ENCODE measurements at places on chromosomes 4 and X.

DNA sequence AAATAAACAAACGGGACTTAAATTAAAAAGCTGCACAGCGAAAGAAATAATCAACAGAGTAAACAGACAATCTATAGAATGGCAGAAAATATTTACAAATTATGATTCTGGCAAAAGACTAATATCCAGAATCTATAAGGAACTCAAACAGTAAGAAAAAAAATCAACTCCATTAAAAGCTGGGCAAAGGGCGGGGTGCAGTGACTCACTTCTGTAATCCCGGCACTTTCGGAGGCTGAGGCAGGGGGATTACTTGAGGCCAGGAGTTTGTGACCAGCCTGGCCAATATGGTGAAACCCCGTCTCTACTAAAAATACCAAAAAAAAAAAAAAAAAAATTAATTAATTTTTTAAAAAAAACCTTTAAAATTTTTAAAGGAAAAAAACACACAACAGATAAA is 109.0 kb downstream of the ATP11C start:
- no peak for DNase-seq

GRCh38 chr4:3190549-3190948 is 58.4 kb upstream of the MSANTD1 start:
- DNase-seq = no peak

- no peak for DNase-seq
Measured at GRCh38 chr4:133513901-133514300, 364.8 kb downstream of the PCDH10 start.

DNA sequence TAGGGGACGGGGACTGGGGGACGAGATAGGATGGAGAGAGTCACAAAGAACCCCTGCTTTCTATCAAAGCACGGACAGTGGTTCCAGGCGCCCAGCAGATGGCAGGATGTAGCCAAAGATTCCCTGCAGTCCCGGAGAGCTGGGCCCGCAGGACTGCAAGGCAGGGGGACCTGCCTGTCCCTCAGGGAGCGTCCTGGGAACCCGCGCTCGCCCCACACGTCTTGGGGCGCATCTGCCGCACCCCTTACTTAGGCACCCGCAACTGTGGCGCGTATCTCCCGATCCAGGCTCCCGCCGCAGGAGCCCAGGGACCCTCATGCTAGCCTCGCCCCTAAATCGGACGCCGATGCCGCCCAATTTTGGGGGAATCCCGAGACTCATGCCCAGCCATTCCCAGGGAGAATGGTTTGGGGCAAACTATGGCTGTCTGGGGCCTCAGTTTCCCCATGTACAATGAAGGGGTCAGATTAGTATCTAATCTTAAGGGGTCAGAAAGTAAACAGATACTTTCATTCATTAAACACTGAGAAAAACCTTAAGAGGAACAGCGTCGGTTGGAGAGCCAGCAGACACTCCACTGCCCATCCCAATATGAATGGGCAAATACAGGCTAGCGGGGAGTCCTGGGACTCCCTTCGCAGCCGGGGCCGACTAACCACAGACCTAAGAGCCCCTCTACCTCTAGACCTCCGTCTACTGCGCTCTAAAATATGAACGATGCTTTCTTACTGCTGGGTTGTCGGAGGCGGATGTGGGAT is 581 bp upstream of the STK32B start:
- DNase-seq = no peak

DNA sequence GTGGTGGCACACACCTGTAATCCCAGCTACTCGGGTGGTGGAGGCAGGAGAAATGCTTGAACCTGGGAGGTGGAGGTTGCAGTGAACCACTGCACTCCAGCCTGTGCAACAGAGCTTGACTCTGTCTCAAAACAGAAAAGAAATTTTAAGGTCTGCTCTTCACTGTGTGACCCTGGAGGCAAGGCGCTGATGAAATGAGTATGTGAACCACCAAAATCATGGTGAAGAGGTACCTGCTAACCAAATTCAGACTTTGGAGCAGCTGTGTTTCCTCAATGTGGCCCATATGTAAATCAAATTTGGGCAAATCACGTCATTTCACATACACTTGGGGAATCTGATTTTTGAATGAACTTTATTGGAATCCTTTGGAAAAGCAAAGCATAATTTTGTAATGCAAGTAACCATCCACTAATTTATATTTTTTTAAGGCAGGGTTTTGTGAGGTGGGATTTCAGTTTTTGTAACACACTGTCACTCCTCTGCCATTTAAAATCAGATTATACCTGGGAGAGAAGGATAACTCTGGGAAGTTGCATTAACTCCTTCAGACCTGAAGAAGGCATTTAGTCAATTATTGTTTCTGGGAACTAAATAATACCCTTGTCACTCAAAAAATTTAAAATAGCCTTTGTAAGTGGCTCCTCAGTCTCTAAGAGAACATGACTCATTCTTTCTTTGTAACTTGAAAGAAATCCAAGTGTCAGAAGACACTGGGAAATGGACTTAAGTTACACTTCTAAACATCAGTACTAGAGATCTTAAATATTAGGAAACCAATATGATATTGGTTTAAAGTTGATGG is 24.0 kb downstream of the DOCK11 start:
- no peak for DNase-seq

- DNase-seq = no peak
Measured at GRCh38 chr4:24477919-24478318, 106.4 kb downstream of the DHX15 start.

GRCh38 chr4:47852136-47852535 is 14.3 kb upstream of the CORIN start:
- no peak for DNase-seq

GRCh38 chrX:55624403-55624802 is 1.2 kb downstream of the FOXR2 start:
- DNase-seq = no peak

DNA sequence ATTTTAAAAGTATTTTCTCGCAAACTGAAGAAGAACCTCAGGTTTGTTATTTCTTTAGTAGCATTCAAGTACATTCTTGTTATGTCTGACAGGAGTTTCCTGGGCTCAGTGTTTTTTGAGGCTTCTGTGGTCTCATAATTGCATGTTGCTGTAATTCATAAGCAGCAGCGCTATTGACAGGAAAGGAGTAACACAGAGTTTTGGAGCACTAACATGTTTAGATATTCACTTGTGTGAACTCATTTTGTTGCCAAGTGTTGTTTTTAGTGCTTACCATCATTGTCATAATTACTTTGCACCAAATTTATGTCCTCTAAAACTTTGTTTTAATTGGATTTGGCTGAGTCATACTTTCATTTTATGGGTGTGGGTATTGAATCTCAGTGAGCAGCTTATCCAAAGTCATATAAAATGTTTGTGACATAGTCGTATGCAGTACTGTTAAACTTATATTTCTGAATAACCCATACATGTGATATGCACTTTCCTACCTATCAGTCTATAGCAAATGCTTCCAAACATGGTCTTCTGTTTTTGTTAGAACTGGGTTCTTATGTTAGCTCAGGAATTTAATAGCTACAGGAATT is 358.7 kb upstream of the CTSO start:
- DNase-seq = no peak

DNA sequence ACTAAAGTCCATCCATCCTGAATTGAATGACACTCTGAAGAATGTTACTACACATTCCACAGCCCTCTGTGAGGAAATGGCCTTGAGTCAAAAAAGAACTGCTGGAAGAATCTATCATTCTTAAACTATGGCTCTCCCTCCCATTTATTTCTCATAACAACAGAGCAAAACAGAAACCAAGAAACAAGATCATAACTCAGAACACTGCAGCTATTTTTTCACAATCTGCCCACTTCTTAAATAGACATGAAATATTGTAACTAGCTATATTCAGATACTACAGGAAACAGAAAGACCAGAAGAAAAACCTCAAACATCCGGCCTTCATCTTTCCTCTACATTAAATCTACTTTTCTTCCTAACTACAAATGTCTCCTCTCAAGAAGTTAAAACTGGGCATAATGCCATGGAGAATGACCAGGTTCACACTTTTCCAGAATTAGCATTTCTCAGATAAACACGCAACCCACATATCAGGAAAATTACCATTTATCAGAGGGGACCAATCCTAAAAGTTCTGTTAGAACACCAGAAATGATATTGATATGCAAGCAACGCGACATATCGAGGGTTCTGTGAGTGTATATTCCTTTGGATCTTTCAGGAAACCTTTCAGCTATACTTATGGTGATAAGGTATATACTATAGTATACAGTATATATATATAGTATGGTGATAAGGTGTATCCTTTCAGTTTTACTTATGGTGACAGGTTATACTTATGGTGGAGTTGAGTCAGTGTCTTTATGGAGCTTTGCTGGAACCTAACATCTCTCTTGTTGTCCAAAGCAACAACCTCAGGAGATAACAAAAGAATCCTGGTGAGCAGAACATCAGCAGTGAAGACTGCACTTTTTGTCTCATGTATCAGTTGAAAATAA is 60.4 kb upstream of the IRF2 start:
- no peak for DNase-seq

DNA sequence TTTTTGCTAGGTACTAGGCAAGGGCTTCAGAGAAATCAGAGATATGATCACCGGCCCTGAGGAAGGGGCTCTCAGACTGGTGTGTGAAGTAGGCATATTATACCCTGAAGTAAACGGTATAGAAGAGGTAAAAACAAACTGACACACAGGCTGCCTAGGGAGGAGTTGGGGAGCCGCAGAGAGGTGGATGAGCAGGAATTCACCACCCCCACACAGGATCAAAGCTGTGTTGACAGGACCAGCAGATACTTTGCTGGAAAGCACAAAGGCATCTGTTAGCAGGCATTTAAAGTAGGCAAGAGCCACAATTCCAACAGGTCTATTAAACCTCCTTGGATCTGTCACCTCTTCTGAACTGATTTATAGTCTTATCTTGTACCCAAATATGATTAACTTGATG is 71.8 kb upstream of the GPR34 start:
- no peak for DNase-seq

DNA sequence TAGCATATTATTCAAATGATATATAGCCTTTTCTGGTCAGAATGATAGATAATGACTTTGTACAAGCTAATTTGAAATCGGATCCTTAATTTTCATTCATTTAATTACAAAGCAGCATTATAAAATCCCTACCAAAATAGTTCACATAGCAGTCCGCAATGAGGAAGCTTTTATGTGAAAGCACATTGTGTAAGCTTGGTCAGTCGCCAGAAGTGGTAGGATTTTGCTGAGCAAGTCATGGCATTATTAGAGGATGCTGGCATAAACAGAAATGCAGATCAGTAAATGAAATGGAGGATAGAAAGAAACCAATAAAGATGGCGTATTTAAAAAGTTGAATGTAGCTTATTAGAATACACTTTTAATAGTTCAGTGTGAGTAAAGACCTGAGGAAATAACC is 93.2 kb upstream of the DIAPH2 start:
- DNase-seq = no peak

GRCh38 chr4:41212616-41213203 is 1.6 kb downstream of the APBB2 start:
- no peak for DNase-seq

DNA sequence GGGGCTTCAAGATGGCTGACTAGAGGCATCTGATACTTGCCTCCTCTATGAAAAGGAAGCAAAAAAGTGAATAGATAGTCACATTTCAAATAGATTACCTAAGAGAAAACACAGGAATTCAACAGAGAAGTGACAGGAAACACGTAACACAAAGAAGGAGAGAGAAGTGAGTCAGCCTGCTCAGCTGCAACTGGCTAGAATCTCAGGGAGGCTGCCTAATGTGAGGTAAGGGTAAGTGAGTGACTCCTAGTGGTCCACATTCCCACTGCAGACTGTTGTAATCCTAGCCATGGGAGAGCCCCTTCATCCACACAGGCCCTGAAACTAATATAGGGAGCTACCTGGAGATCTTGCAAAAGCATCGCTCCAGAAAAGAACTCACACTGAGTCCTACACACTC is 179.2 kb downstream of the SLC7A11 start:
- no peak for DNase-seq

GRCh38 chr4:118810991-118811764 is 24.7 kb downstream of the SEC24D start:
- no peak for DNase-seq

All from activated CD8-positive, alpha-beta memory T cell treated with anti-CD3 and anti-CD28 coated beads for 4 hours (primary cell).